ENCODE measurements at places on chromosomes 16 and 17.

GRCh38 chr17:2695961-2696760, 15.4 kb downstream of the CLUH start:
- DNase-seq: no peak

GRCh38 chr16:30649725-30650368, 913 bp upstream of the PRR14 start:
- DNase-seq: no peak

GRCh38 chr16:16938009-16938408, 532.8 kb downstream of the XYLT1 start:
- DNase-seq: no peak

DNA sequence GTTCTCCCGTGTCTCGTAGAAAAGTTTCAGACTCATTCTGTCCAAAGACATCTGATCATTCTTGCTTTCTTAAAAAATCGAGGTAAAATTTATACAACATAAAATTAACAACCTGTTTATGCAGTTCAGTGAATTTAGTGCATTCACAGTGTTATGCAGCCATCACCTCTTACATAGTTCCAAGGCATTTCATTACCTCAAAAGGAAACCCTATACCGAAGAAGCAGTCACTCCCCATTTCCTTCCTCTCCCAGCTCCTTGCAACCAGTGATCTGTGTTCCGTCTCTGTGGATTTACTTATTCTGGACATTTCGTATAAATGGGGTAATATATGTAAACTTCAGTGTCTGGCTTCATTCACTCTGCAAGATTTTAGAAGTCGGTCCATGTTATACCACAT, 103.5 kb upstream of the HS3ST3A1 start:
- no peak for DNase-seq

DNA sequence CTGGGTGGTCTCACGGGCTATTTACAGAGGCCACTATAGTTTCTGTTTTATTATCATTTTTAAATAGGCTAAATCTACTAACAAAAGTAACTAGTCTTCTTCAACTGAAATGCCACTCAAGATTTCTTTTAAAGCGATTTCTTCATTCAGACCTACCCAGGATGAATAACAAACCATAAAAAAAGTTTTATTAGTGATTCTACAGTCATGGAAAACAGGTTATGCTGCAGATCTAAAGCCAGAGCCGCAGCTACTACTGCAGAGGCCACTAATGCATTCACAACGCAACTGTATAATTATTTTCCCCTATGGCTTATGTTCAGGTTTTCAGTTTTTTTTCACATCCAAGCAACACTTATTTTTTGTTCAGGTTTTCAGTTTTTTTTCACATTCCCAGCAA, 136.2 kb upstream of the AXIN2 start:
- DNase-seq: no peak

GRCh38 chr16:86356804-86357203, 153.5 kb upstream of the FOXF1 start:
- no peak for DNase-seq

DNA sequence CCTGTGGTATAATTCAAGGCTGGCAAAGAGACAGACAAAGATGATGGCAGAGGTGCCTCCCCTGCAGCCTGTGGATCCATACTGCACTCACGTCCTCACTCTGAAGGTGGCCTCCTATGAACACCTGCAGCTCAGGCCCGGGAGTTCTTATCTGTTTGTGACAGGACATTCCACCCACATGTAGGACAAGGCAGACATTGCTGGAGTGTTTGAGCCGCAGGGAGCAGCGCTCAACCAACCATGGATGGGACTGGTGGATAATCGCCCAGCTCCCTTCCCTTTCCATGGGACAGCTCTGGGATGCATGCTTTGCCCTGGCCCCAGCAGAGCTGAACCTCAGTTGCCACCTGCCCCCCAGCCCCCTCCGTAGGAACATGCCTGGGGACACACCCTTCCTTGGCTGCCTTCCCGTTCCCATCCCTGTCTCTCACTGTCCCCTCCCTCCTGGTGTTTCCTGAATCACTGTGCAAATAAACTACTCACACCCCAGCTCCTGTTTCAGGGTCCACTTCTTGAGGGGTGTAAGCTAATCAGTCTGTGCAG, 22.2 kb downstream of the ITPRIPL2 start:
- DNase-seq: peak; percentile 49

DNA sequence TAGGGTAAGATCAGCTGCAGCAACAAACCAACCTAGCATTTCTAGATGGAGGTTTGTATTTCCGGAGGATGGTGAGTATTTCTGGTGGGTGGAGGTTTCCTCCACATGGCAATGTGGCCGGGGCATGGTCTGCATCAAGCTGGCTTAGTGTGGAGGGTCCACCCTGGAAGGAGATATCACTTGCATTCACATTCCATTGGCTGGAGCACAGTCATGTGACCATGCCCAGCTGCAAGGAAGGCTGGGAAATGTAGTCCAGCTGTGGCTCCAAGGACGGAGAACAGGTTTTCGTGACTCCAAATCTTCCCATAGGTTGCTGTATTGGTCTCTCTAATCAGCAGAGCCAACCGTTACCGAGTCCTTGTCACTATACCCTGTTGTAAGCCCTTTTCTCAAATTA, 68.7 kb downstream of the RAI1 start:
- DNase-seq: peak; percentile 49

DNA sequence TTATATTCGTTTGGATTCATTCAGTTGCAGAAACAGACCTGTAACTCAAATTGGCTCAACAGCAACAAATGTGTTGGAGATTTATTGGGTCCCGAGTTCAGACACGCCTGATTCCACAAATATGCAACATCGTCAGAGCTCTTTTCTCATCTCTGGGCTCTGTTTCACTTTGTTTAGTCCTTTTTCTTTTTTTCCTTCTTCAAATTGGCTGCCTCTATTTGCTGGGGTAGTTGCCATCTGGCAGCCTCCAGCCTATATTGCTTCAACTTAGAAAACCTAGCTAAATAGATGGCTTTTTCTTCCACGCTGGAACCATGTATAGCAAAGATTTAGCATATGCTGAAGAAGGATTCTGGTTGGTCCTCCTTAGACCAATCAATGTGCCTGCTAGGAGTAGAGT, 398.5 kb downstream of the RBFOX1 start:
- DNase-seq: no peak

GRCh38 chr16:89189358-89190025, 10.8 kb downstream of the SLC22A31 start:
- DNase-seq: no peak

DNA sequence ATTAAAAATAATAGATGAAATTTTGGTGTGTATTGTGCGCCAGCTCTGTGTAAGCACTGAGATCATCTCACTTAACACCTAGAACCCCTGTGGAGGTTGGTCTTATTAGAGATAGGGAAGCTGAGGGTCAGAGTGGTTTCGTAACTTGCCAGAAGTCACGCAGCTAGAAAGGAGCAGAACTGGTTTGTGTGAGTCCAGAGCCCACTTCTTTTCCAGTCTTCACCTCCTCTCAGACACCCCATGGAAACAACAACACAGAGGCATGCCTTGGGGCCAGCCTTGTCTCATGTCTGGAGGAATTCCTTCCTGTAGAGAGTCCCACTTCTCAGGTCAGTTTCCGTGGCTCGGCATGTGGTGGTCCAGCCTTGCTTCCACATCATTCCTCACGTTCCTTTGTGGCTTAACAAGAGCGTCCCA, 16.5 kb downstream of the YPEL2 start:
- no peak for DNase-seq

DNA sequence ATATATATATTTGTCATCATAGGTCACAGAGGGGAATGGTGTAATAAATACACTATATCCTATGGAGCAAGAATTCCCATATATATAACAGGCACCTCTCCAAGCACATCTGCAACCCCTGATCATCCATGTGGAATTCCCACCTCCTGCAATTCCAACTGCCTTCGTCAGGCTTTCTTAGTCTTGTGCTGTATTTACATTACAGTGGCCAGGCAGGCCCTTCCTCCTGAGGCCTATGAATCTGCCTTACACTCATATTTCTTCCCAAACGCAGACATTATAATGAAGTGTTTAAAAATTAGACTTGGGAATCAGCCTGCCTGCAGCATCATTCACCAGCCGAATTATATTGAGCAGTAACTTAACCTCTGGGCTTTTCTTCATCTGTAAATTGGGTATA, 19.3 kb upstream of the DNAH9 start:
- DNase-seq: no peak

GRCh38 chr17:15511142-15511541, 43.7 kb upstream of the CDRT4 start:
- DNase-seq: no peak

DNA sequence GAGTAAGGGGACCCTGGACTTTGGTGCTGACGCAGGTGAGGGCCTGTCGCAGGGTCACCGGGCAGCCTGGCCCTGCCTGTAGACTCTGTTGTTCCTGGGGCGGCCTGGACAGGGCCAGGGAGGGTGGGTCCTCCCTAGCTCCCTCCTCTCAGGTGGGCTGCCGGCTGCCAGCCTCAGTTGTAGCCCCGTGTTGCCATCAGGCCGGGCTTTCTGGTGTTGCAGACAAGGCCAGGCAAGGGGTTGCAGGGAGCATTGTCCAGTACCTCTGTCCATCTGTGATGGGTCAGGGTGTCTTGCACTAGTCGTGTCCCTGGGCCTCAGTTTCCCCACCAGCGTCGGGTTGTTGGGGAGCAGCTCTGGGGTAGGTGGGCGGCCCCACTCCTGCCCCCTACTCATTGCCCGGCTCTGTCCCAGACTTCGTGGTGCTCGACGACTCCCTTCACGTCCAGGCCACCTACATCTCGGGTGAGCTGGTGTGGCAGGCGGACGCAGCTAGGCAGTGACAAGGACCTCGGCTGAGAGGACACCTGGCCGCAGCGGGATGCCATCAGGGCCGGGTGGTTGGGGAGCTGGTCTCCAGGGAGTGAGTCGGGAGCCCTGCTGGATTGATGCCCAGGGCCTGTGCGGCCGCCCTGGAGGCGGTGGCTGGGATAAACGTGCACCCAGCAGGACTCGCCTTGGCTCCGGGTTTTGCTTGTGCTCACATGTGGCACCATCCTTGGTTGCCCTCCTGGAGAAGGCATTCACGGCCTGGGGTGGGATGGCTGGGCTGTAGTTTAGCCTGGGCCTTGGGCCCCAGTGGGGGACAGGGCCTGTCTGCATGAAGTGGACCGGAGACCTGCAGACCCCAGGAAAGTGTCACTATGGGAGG, 1.9 kb downstream of the CEMP1 start:
- no peak for DNase-seq

- no peak for DNase-seq
Measured at GRCh38 chr17:4897198-4897687, 2.1 kb upstream of the C17orf107 start.

- no peak for DNase-seq
Measured at GRCh38 chr17:62119373-62119772, 54.3 kb upstream of the MED13 start.

DNA sequence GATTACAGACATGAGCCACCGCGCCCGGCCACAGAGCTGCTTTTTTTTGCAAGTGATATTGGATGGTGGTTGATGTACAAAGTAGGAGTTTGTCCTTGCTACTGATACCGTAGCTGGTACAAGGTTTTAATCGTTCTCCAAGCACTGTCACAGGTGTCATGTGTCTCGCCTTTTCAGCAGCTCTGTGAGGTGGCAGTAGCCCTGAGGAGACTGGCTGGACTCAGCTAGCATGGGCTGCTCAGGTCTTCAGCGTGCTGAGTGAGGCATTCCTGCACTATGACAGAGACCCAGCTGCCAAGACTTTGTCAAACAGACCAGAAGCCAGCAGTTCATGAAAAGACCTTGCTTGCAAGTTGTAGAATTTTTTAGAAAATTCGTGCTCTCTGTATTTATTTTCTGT, 7.2 kb downstream of the WWOX start:
- no peak for DNase-seq

DNA sequence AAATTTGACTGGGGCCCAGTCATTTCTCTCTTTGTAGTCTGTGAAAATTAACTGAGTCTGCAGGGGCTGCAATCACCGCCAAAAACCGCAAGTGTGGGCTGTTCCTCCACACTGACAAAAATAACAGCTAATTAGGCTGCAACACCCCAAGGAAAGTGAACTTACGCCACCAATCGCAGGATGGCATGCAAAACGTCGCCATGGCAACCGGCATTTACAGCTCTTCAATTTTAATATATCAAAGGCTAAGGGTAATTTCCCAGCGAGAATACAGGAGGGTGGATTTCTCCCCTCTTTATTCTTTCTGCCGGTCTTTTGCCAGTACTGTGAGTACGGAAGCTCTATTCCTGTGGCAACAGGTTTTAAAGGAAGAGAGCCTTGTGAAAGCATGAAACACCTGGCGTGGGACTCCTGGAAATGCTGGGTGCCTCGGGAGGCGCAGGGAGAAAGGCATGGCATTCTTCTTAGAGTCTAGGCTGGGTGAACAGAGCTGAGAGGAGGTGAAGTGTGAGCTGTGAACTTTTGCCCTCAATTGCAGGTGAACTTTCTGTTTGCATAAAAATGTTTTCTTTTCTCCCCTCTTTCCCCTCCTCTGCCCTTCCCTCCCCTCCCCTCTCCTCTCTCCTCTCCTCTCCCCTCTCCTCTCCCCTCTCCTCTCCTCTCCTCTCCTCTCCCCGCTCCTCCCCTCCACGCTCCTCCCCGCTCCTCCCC, 399.7 kb downstream of the XYLT1 start:
- DNase-seq: peak; percentile 2

- DNase-seq: peak; percentile 91
Measured at GRCh38 chr16:84643180-84643583, 5.1 kb upstream of the KLHL36 start.

DNA sequence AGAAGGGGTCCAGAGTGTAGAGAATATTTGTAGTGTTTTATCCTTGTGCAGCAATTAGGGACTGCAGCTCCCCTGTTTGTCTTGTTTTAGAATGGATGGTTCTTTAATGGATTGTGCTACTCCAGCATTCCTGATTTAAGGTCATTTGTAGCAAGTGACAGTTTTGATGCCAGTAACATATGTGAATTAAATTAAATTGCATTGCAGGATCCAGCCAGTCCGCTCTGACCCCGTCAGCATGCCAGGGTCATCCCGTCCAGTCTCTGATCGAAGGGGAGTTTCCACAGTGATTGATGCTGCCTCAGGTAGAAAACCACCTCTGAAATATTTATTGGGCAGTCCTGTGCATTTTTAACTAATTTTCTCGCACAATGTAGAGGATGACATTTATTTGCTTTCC, 315.4 kb upstream of the TBX2 start:
- no peak for DNase-seq

- no peak for DNase-seq
Measured at GRCh38 chr17:51188271-51188833, 22.1 kb downstream of the NME2 start.
